ENCODE measurements at places on chromosomes 1 and 21.
A peak's percentile ranks its signal among the peaks of the same experiment; 100 is the strongest.

DNA sequence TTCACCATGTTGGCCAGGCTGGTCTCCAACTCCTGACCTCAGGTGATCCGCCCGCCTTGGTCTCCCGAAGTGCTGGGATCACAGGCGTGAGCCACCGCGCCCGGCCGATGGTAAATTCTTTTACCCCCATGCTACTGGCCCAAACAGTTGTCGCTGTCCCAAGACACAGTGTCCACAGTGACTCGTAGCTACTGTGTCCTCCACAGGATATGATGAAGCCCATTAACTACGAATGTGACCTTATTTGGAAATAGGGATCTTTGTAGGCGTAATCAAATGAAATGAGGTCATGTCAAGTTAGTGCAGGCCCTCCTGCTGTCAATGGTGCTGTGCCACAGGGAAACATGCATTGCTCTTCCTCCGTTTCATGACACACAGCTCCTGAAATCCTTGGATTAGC lies 8.5 kb downstream of the FNDC10 start:
- peak; percentile 79 for DNase-seq

GRCh38 chr1:47508702-47509431 lies 71.0 kb downstream of the FOXD2 start:
- DNase-seq: no peak

DNA sequence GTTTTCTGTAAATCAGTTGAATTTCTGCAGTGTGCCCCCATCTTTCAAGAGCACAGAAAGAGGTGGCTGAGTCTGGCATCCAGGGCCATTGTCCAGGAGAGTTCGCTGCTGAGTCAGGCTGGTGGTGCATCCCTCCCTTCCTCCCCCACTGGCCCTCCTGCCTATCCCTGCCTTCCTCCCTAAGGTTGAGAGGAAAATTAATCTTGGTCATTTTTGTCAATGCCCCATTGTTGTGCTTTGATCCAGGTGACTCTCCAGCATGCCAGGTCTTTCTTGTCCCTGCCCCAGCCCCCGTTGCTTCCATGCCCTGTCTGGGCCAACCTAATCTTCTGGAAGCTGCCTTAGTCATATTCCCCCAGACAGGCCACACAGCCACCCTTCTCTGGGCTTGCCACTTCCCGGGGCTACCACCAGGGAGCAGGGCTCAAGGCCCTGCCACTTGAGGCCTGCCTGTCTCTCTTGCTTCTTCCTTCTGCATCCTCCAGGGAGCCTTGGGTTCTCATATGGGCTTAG lies 26.6 kb downstream of the PROK1 start:
- no peak for DNase-seq

- peak; percentile 61 for DNase-seq
These were observed 5.2 kb downstream of the TRNP1 start for GRCh38 chr1:26998429-26999300.

DNA sequence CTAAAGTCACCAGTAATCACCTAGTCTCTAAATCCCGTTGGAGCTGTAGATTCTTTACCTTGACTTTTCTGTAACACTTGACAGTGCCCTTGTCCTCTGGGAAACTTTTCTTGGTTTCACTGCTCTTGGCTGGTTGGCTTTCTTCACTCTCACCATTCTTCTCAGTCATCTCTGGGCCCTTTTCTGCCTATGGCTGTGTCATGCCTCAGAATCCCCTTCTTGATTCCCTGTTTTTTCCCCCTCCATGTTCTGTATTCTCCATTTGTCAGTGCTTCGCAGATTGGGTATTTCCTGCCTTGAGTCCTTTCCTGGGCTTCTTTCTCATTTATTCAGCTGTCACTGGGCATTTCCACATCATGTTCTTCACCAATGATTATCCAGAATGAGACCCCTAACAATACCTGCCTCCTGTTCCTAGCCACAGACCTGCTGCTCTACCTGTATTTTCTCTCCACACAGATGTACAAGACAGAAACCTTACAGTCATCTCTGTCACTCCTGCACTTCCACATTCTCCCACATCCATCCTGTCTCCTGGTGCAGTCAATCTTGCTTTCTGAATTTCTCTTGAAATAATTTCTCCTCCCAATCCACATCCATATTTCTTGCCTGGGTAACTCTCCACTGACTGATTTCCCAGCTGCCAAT lies 14.7 kb downstream of the UCK2 start:
- no peak for DNase-seq

Measured in fibroblast of skin of back (primary cell).